ENCODE measurements at places on chromosomes 1 and 21.

- DNase-seq: no peak
These were observed 69.9 kb upstream of the ADGRL2 start for GRCh38 chr1:81730881-81731280.

- no peak for DNase-seq
These were observed 224.0 kb upstream of the COA6 start for GRCh38 chr1:234149217-234149616.

GRCh38 chr1:104648269-104648691 is 898.6 kb downstream of the AMY1C start:
- DNase-seq: no peak

- DNase-seq: no peak
These were observed 49.3 kb downstream of the TGFB2 start for GRCh38 chr1:218394416-218394815.

- DNase-seq: no peak
These were observed 47.5 kb downstream of the SH3GLB1 start for GRCh38 chr1:86751923-86752322.

GRCh38 chr1:158362482-158362881 is 8.8 kb downstream of the CD1E start:
- no peak for DNase-seq

- DNase-seq: peak; percentile 31
These were observed 623 bp downstream of the CAPN2 start for GRCh38 chr1:223712850-223713474.

DNA sequence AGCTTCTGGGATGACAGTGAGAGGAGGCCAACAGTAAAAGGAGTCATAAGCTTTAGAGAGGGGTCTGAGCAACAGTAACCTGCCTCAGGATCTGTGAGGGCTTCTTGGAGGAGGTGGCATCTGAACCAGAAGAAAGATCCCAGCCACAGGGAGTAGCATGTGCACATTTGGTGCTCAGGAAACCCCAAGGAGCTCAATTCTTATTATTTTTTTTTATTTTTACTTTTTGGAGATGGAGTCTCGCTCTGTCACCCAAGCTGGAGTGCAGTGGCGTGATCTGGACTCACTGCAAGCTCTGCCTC is 4.7 kb downstream of the THEMIS2 start:
- DNase-seq: no peak

DNA sequence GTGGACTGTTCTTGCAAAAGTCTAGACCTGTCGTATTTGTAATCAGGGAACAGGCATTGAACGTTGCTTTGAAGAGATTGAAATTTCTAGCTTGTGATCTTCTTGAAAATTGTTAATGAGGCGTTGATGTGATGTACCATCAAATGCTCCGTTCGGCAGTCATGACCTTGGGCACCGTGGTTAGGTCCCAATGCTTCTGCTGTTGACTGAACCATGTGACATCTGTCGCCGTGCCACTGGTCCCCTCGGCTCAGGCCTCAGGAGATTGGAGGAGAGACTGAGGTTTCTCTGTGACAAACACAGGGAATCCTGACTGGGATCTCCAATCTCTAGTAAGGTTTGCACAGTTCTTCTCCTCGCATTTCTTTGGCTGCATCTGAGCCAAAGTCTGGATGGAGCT is 18.1 kb upstream of the KCNAB2 start:
- DNase-seq: peak; percentile 3

- no peak for DNase-seq
These were observed 3.4 kb upstream of the TRIM11 start for GRCh38 chr1:228410015-228410414.

DNA sequence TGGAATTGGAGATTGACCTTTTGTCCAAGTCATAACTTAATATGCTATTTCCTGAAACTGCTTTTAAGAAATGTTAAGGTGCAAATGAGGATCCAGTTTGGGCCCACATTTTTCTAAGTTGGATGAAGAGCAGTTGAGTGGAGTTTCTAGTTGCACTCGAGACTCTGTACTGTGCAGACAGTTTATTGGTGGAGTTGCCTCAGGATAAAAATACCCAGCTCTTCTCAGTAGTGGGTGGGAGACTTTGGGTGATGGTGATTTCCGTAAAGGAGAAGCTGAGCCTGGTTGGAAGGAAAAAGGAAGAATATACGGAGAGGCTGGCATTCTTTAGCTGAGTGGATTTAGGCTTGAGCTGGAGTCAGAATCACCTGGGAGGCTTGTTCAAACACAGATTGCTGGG is 49.9 kb downstream of the CAMTA1 start:
- DNase-seq: no peak

DNA sequence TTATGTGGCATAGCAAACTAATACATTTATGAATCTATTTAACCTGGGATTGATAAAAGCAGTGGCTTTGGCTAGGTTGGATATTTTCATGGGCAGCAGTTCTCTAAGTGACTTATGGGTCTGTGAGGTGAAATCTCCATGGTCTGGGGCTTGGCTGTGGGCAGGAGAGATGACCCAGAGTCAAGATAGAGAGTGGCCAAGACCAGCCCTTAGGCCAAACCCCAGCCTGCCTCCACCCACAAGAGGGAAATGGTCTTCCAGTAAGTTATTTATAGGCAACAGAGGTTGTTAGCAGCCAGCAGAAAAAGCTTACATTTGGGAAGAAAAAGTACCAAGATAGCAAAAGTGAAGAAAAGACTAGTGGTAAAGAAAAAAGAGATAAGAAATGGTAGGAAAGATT is 61.4 kb downstream of the SLC35F3 start:
- DNase-seq: no peak

- DNase-seq: no peak
These were observed 126.1 kb downstream of the GDAP2 start for GRCh38 chr1:117803318-117803717.

DNA sequence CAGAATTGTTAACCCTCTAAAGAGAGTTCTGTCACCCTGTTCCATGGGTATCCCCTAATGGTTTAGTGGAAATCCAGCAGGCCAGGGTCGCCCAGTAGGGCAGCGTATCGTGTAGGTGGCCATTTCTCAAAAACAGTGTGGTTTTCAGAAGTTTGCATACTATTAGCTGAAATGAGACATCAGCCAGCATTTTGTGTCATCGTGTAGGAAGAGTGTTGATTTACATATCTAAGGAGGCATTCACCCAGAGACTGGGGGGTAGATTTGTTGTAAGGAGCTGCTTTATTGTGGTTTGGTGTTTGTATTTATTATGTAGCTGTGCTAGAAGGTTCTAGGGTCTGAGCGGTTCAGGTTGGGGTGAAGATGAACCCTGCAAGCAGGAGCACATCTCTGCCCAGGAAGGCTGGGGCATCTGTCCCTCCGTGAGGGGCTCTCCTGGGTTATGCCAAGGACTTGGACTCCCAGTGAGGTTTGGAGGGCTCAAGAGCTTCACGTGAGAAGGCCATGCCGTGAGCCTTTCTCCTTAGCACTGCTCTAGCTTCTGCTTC is 174.4 kb downstream of the PGBD5 start:
- DNase-seq: no peak

DNA sequence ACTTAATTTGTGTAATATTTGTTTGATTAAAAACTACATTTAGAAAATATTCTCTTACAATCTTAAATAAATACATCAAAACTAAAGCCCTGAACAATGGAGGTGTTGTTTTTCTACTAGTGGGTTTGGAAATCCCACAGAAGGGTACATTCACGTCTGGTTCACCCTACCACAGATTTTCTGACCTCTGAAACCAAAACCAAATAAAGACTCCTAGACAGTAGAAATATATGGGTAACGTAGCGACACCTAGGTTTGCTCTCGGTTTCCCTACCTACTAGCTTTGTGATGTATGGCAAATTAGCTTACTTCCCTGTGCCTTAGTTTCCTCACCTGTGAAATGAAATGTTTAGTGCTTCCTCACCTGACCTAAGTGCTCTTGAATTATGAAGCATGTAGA is 312.6 kb downstream of the DPYD start:
- no peak for DNase-seq

DNA sequence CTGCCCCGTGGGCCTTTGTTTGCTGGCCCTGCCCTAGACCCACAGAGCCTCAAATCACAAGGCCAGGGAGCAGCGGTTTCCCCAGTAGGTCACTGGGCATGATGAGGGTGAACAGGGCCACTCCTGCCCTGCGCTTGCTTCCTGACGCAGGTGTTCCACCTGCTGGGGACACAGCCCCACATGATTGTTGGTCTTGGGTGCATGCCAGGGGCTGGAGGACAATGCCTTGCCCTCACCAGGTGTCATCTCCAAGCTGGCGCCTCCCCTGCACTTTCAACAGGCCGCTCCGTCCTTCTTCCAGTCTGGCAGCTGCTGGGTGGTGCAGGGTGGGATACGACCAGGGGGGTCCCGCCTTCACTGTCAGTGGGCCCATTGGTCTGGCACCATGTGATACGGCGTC is 24.3 kb downstream of the IL10RB start:
- DNase-seq: no peak

- DNase-seq: no peak
These were observed 170.2 kb downstream of the DYRK1A start for GRCh38 chr21:37536616-37537278.

- DNase-seq: no peak
These were observed 8.6 kb upstream of the RASSF5 start for GRCh38 chr1:206498685-206499084.

DNA sequence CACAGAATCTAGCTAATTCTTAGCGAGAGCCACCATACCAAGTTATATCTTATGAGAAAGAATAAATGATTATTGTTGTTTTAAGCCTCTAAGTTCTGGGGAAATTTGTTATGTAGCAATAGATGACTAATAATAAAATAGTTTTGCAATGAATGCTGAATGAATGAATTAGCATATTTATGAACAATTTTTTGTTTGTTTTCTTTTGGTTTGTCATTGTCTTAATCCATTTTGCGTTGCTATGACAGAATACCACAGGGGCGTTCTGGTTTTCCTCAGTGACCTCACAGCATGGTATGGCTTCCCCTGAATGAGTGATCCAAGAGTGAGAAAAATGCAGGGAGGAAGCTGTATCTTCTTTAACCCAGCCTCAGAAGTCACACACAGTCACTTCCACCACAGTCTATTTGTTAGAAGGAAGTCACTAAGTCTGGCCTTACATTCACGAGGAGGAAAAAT is 53.8 kb upstream of the HPDL start:
- no peak for DNase-seq

DNA sequence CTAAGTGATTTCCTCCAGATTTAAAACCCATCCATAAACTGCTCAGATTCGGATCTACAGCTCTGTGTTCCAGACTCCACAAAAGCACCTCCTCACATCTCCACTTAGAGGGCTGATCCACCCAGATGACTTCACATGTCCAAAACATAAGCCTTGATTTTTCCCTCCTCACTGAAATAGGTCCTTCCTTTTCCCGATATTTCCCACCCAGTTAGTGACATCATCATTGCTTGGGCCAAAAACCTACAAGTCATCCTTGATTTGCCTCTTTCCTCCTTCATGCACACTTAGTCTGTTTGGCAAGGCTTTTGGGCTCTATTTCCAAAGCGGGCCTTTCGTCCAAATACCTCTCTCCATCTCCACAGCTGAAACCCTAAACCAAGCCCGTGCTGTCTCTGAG is 32.3 kb downstream of the CCDC185 start:
- no peak for DNase-seq

DNA sequence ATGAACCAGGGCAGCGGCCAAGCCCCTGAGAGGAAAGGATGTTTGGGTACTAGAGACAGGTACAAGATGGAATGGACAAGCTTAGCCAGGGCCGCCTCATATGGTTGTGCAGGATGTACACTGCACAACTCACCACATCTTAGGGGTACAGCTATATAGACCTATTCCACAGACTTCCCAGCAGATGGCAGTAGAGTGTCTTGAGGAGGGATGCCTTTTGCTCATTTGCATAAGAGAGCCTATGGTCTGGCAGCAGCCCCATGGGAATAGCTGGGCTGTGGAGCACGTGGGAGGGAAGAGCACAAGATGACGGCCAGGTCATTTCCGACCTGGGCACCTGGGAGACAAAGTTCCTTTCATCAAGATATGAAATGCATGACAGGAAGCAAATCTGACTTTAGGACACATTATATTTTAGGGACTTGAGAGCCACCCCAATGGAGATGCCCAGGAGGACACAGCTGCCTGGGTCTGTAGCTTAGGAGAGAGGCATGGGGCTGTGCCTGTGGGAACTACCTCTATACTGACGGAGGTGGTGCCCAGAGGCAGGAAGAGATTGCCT is 215.5 kb downstream of the KCNJ6 start:
- no peak for DNase-seq

- DNase-seq: no peak
These were observed 300.7 kb upstream of the SPAG17 start for GRCh38 chr1:118485757-118486156.

DNA sequence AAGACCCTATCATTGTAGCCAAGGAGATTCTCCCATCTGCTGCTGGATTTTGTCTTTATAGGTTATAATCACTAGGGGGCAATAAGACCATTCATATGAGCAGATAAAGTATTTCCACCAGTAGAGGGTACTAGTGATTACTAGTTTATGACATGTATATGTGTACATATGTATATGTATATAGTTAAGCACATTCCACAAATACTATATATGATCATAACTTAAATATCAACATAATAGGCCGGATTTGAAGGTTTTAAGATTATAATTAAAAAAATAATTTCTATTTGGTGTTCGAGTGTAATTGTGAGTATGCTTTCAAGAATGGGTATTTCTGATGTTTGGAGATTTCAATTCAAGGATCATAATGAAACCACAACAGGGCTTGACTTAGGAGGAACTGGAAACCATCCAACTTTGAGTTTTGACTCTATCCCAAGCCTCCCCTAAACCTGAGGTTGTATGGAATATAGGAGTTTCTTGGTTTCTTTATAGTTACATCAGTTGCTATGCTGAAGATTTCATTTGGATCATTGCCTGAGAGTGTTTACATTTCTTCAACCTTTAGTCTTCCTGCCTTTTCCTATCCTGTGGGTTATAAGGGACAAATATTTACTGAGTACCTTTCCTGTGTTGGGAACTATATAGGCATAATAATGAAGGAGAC is 16.9 kb downstream of the TCEANC2 start:
- no peak for DNase-seq

DNA sequence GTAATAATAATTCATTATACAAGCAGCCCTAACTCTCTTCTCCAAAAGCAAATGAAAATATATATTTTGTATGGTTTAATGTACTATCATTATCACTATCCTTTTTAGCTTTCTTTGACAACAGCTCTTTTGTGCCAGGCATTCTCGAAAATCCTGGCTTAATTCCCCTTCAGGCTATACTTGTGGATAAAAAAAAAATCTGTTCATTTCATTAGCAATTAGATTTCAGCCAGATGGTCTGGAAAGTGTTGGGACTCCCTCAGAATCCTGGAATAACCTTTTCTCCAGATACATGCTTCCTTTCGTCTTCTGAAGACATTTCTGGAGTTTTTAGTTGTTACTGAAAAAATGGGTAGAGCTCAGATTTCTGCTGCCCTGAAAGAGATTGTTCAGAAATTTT is 83.4 kb upstream of the PLPPR4 start:
- DNase-seq: no peak

Data from activated effector memory CD4-positive, alpha-beta T cell treated with Interleukin-2 at 50 U/mL for 16 hours (primary cell).